Fibroblast of lung (primary cell): ENCODE measurements at places on chromosomes 13 and 19. TPM values are rescaled to one million over a fixed set of nuclear protein-coding genes. Genes with fewer than 3 reads are reported as not detected.
A peak's percentile ranks its signal among the peaks of the same experiment; 100 is the strongest.

The GGN gene
- polyA plus RNA-seq = 0.15 and 0.20 TPM in 2 replicates

The FGF21 gene
- polyA plus RNA-seq = not detected in 2 replicates

The USE1 gene
- 25.8 and 27.1 TPM in 2 replicates for polyA plus RNA-seq

The CAMSAP3 gene
- not detected in 2 replicates for polyA plus RNA-seq

The CYP4F12 gene
- polyA plus RNA-seq = not detected in 2 replicates

The LIM2 gene
- polyA plus RNA-seq = not detected in 2 replicates

The NAPSA gene
- 0.03 and 0.15 TPM in 2 replicates for polyA plus RNA-seq

The SPTBN4 gene
- 1.3 and 2.0 TPM in 2 replicates for polyA plus RNA-seq

The NFILZ gene
- not detected in 2 replicates for polyA plus RNA-seq

The TMEM238 gene
- polyA plus RNA-seq = not detected in 2 replicates

- peak; percentile 90 for DNase-seq
Measured at GRCh38 chr13:50676602-50677001, 166.9 kb downstream of the DLEU7 start.

DNA sequence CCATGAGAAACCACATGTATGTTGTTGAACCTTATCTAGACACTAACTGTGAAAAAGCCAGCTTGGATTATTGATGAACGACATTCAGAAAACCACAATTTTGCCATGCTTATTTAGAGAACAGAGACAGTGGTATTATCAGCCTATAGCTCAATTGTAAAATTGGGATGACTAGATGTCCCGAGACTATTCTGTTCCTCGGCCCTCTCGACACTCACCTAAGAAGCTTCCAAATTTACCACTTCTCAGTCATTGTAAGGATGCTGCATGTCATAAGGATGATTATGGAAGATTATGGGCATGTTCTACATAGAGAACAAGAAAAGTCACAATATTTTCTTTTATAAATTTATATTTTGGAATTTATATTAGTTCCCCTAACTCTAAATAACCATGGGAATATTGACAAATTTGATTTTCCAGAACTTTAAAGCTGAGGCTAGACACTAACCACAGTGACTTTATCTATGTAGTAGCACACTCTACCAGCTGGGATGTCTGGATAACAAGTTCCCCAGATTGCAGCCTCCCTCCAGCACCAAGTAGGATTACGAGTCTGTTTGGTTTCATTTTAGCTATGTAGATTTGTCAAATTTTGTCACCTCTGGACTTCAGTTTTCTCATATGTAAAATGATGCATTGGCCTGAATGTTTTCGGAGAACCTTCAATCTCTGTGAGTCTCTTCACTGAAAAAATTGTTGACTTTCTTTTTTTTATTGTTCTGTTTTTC lies 513.6 kb downstream of the IRS2 start:
- DNase-seq = peak; percentile 59

GRCh38 chr13:41383386-41383785 lies 72.3 kb downstream of the NAA16 start:
- DNase-seq = peak; percentile 15

DNA sequence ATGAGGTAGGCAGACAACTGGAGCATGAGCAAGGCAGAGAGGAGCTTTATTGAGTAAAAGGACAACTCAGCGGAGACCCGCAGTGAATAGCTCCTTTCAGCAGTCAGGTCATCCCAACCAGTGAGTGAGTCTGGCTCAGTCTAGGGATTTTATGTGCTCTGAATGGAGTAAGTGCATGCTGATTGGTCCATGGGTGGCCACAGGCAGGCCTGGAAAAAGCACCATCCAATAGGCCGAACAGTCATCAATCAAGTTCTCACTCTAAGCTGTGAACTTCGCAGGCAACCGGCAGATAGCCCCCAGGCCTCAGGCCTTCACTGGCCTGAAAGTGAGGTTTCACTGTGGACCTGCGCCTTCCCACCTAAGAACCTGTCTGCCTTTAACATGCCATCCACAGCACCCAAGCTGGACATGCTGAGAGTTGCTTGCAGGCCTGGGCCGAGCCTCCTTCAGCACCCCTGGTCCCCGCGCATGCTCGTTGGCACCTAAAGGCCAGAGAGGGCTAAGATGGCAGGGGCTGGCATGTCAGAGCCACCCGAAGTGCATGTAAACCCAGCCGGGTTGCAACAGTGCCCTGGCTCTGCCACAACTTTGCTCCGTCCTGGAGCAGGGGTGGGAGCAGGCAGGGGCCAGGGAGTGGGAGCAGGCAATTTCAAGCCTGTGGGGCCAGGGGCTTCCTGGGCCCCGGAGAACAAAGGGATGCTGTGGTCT lies 698.7 kb downstream of the SLITRK1 start:
- no peak for DNase-seq

GRCh38 chr13:25253702-25254101 lies 33.6 kb downstream of the MTMR6 start:
- no peak for DNase-seq

GRCh38 chr19:39692166-39692565 lies 12.1 kb upstream of the LGALS14 start:
- no peak for DNase-seq

DNA sequence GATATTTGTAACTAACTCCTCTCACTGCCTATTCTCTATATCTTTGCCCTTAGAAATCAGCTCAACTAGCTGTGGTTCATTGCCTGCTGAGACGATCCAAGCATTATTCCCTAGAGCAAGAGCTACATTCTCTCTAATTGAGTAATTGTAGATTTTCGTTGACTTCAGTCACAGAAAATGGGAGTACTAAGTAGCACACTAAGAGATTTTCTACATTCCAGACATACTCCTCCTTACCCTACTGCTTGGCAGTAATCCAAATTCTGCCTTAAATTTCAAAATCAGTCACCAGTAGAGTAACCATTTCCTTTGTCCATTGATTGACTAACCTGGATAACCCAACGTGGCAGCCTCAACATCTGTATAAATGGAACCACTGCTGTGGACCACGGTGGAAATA lies 1786.8 kb downstream of the SLITRK5 start:
- DNase-seq = peak; percentile 55

DNA sequence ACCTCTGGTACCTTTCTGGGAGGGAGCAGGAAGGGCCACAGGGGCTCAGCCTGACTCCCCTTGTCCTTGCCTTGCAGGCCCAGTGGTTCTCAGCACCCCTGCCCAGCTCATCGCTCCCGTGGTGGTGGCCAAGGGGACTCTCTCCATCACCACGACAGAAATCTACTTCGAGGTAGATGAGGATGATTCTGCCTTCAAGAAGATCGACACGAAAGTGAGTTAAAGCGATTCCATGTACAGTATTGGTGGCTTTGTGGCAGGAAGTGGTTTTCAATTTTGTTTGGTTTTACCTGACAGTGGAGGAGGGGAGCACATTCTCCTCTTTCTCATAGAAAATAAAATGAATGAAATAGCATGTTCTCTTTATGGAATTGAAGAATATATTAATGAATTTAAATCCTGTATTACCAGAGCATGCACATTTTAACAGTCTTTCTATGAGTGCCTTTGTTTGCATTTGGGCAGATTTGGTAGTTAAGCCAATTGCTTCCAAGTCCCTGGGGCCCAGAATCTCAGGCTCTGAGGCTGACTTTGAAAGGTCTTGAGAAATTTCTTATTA lies 4.1 kb downstream of the MAB21L1 start:
- no peak for DNase-seq

DNA sequence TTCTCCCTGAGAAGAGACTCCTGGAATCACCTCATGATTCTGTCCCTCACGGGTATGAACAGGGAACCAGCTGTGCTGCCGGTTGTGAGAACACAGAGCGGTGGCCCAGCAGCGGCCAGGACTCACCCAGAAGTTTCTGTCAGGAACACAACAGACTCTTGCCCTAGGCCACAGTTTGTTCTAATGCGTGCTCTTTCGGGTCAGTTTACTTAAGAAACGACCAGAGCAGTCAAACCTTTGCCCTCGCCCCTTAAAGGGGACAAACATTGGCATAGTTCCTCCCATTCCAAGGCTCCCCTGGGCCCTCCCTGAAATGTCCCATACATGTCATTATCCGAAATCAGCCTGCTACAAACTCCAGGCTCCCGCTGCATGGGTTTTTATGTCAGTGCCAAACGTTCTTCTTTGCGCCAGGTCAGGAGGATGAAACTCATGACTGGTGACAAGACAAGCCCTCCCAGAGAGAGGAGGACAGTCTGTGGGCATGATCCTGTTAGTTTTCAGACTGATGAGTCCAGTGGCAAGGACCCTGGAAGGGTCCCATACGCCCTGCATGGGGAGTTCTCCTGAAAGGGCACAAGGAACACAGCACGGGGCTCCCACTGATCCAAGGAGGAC lies 18.3 kb downstream of the ZIC5 start:
- DNase-seq = no peak

- DNase-seq = peak; percentile 40
Measured at GRCh38 chr13:76225815-76226489, 589.8 kb downstream of the LMO7 start.

DNA sequence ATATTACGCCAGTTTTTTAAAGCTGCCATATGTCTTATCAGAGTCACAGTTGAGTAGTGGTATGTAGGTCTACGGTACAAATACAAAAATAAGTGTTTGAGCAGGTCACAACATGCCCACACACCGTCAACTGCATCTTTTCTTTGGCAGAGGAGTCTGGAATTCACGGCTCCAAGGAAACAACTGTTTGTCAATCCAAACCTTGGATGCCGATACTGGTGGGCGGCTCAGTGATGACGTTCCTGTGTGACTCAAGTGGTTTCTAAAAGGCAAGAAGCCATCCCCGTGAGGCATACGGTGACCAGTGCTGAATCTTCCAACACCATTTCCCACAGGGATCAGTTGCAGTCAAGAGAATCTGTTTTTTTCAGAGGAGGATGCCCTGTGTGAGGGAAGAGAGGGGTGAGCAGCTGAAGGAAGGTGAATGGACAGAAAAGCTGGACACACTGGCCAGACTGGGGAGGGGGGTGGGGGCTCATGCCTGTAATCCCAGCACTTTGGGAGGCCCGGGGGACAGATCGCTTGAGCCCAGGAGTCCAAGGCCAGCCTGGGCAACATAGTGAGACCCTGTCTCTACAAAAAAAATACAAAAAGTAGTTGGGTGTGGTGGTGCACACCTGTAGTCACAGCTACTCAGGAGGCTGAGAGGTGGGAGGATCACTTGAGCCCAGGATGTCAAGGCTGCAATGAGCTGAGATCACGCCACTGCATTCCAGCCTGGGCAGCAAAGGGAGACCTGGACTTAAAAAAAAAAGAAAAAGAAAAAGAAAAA lies 22.8 kb upstream of the CEBPG start:
- peak; percentile 80 for DNase-seq

GRCh38 chr19:55703790-55704215 lies 28.8 kb downstream of the EPN1 start:
- DNase-seq = peak; percentile 20

DNA sequence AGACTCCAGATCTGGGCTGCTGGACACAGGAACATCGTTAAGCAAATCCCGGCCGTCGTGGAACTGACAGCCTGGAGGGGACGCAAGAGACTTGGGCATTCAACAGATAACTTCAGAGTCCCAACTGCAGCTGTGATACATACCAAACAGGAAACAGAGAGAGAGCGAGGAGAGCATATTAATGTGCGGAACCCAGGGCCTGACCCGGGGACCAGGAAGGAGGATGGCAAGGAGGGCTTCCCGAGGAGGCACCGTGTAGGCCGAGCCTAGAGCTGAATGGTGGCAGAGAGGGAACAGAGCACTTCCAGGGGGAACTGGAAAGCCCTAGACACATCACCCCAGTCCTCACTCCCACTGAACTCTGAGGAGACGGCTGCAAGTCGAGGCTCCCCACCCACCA lies 68.1 kb downstream of the SIPA1L3 start:
- no peak for DNase-seq

- DNase-seq = peak; percentile 80
Measured at GRCh38 chr13:37277435-37278144, 172.1 kb upstream of the CSNK1A1L start.

- DNase-seq = no peak
Measured at GRCh38 chr13:23985839-23986238, 88.5 kb upstream of the C1QTNF9B start.

DNA sequence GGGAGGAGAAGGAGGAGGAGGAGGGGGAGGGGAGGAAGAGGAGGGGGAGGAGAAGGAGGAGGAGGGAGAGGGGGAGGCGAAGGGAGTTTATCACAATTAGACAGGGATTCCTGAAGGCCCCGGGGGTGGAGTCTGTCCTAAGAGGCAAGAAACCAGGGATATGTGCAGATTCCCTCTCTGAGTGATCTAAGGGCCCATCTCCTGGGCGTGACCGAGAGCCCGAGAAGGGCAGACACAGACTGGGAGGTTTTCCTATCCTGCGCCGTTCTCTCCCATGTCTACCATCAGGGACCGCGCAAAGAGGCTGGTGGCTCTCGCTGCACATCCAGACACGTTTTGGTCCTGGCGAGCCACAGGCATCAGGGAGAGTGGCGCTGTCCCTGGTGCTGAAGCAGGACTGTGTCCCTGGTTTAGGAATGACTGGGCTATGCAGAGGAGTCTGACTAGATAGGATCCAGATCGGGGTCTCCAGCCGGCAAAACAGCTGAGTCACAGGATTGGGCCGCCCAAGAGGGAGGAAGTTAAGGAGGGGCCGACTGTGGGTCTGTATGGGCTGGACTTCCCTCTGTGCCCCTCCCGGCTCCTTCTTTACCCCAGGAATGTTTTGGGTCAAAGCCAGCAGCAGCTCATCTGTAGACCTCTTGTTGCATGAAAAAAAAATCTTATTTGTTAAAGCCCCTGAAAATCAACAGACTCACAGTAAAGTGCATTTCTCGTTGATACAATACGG lies 17.9 kb upstream of the ZNF175 start:
- peak; percentile 33 for DNase-seq

DNA sequence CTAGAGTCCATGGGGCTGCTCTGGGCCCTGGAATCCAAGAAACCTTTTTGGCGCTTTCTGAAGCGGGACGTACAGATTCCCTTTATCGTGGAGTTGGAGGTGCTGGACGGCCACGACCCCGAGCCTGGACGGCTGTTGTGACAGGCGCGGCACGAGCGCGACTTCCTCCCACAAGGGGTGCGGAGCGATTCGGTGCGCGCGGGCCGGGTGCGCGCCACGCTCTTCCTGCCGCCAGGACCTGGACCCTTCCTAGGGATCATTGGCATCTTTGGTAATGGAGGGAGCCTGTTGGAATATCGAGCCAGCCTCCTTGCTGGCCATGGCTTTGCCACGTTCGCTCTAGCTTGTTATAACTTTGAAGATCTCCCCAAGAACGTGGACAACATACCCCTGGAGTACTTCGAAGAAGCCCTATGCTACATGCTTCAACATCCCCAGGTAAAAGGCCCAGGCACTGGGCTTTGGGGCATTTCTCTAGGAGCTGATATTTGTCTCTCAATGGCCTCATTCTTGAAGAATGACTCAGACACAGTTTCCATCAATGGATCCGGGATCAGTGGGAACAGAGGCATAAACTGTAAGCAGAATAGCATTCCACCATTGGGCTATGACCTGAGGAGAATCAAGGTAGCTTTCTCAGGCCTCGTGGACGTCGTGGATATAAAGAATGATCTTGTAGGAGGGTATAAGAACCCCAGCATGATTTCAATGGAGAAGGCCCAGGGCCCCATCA lies 3.5 kb upstream of the ZFP82 start:
- peak; percentile 24 for DNase-seq

DNA sequence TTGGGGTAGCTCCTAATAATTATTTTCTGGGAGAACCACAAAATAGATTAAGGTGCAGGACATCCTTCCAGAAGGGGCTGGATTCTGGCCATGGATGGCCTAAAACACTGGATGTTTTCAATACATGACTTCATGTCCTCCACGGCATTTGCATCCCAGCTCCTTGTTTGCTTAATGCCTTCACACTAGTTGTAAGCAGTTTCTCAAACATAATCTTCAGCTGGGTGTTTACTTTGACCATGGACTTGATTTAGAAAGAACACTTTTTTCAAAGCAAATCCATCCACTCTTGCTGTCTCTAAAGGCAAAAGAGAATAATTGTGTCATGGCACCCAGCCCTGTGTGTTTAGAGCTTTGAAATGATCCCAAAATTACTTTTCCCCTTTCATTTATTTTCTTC lies 82.5 kb upstream of the GSX1 start:
- no peak for DNase-seq

GRCh38 chr13:72500851-72501250 lies 226.6 kb downstream of the MZT1 start:
- DNase-seq = no peak
